ENCODE measurements at places on chromosomes 2 and 18.

GRCh38 chr2:134140251-134140661 is 113.6 kb upstream of the MGAT5 start:
- no peak for DNase-seq

DNA sequence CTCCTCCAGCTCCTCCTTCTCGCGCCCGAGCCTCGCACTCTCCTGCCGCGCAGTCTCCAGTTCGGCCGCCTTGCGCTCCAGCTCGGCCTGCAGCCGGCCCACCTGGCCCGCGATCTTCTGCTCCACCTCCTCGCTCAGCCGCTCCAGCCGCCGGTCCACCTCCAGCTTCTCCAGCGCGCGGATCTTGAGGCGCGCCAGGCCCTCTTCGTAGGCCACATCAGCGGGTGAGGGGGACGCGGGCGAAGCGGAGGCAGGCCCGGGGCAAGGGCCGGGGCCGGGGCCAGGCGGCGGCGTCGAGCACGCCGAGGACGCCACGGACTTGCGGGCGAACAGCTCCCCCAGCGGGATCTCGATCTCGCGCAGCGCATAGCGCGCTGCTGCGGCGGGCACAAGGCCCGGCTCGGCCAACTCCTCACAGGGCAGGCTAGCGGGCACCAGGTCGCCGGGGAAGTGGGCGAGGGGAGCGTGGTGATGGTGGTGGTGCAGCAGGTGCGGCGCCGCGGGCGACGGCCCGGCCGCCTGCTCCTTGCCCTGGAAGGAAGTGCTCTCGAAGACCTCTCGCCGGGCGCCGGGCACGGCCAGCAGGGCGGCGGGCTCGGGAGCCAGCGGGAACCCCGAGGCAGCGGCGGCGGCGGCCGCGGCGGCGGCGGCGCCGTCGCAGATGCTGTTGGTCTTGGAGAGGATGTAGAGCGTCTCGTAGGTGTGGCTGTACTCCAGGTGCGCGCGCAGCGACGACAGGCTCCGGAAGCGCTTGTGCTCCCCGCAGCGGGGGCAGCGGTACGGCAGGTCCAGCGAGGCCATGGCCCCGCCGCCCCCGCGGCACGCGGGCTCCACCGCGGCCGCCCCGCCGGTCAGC is 15.2 kb downstream of the FBXO41 start:
- DNase-seq = peak; percentile 49

- no peak for DNase-seq
Measured at GRCh38 chr18:22459491-22459890, 41.8 kb upstream of the CTAGE1 start.

GRCh38 chr2:16127276-16127940 is 187.1 kb downstream of the MYCN start:
- no peak for DNase-seq

- DNase-seq = peak; percentile 73
Measured at GRCh38 chr2:60899230-60899891, 18.0 kb downstream of the REL start.

- DNase-seq = no peak
Measured at GRCh38 chr2:170953941-170954340, 24.9 kb downstream of the GORASP2 start.

- no peak for DNase-seq
Measured at GRCh38 chr18:70195014-70195614, 10.4 kb downstream of the RTTN start.

DNA sequence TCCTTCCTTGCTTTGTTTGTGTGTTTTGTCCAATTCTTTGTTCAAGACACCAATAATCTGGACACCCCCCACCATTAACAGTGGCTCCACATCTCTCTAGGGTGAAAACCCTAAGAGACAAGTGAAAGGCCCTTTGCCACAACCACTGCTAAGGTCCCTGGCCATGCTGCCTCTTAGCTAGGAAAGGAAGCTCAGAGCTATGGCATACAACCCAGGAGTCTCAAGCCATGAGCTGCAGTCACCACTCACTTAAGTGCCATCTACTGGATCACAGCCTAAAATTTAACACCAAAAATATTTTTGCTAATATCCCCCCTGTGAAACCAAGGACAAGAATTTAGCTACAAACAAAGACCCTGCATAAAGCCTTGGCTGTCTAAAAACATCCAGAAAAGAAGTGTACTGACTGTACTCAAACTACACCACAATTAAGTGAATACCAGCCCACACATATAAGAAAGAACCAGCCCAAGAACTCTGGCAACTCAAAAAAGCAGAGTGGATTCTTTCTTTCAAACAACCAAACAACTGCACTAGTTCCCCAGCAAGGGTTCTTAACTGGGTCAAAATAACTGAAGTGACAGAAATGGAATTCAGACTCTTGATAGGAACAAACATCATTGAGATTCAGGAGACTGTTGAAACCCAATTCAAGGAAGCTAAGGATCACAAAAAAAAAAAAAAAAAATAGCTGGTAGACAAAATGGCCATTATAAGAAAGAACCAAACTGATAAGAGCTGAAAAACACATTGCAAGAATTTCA is 130.1 kb upstream of the GALNT5 start:
- DNase-seq = no peak

GRCh38 chr2:11023326-11024258 is 111.9 kb downstream of the KCNF1 start:
- DNase-seq = no peak

DNA sequence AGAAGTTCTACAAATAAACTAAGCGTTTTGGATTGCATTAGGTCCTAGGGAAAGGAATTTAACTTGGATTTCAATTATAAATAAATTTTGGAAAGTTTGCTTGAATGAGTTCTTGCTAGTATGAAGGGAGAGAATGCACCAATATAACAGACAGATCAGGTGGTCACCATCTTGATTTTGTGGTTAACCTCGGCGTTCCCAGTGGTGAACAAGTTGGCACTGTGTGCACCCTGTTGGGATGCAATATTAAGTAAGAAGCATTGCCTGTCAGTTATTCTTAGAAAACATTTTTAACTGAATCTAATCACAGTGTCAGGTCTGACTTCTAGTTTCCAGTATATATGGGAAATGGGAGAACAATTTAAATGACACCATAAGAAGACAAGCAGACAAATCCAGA is 673.4 kb downstream of the SLC4A3 start:
- no peak for DNase-seq

- no peak for DNase-seq
Measured at GRCh38 chr2:101405351-101405899, 18.1 kb upstream of the CREG2 start.

DNA sequence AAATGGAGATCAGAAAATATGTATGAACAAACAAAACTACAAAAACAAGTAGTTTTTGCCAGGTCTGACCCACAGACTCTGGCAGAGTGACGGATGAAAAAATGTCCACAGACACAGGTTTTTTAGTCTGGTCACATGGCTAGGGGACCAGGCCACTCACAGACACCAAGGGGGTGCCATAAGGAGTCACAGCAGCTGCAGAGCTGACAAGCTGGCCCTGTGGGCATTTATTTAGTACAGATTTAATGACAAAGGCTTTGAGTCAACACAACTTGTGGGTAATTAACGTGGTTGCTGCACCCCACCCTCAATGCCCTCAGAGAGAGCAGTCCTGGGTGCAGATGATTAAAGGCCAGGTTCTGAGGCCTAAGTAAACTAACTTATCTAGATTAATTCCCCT is 76.0 kb downstream of the SH3YL1 start:
- DNase-seq = no peak

GRCh38 chr2:79972661-79973060 is 331.9 kb downstream of the LRRTM1 start:
- no peak for DNase-seq
